ENCODE measurements at places on chromosomes 3 and 15. TPM values are rescaled to one million over a fixed set of nuclear protein-coding genes. Genes with fewer than 3 reads are reported as not detected.

The CASR gene
- not detected for total RNA-seq

DNA sequence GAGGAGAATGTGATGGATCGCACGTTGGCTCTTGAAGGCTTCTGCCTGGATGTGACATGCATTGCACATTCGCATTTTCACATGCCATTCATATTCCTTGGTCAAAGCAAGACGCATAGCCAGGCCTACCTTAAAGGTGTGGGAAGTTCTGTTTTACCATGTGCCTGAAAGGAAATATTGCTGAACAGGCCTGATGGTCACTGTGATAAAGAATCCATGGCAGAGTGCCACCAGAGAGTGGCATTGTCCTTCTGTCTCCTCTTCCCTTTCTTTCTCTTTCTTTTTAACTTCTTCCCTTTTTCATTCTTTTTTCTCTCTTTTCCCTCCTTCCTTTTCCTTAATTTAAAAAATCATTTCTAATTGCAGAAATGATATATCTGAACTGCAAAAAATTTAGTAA lies 15.9 kb upstream of the MITF start:
- H3K27ac ChIP-seq, result no peak overlapping the region
- H3K36me3 ChIP-seq, result no peaks in the 10 kb centered on the region
- H3K4me1 ChIP-seq, result no peaks in the 10 kb centered on the region
- H3K4me3 ChIP-seq, result no peak overlapping the region
- H3K27me3 ChIP-seq, result peaks cover 3% of the 10 kb centered on the region

- H3K27me3 ChIP-seq, result no peaks in the 10 kb centered on the region
- no peak overlapping the region for H3K4me3 ChIP-seq
- DNase-seq, result no peak
- H3K36me3 ChIP-seq, result no peaks in the 10 kb centered on the region
These were observed 20.2 kb downstream of the DBR1 start for GRCh38 chr3:138154534-138154933.

The FRMD5 gene
- total RNA-seq, result 27.2 TPM

DNA sequence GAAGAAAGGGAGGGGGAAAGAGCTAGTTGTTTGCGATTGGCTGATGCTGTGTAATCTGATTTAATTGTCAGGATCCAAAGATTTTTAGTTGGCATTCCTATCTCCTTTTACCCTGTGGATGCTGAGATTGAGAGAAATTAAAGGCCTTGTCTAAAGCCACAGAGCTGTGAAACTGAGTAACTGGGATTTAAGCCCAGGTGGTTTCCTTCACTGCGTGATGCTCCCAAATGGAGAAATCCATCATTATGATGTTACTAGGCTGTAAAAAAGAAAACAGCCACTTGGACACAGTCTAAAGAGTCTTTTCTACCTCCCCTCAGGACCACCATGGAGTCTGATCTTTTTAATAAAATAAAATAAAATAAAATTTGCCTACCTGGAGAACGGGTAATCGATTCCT lies 883.0 kb upstream of the NR2F2 start:
- H3K27ac ChIP-seq, result no peak overlapping the region
- no peak overlapping the region for H3K4me3 ChIP-seq
- DNase-seq, result no peak
- no peaks in the 10 kb centered on the region for H3K4me1 ChIP-seq
- H3K27me3 ChIP-seq, result no peaks in the 10 kb centered on the region

GRCh38 chr3:65030847-65031463 lies 343.2 kb upstream of the ADAMTS9 start:
- no peak overlapping the region for H3K4me3 ChIP-seq
- no peaks in the 10 kb centered on the region for H3K4me1 ChIP-seq
- no peaks in the 10 kb centered on the region for H3K27me3 ChIP-seq
- no peak for DNase-seq
- no peaks in the 10 kb centered on the region for H3K36me3 ChIP-seq

DNA sequence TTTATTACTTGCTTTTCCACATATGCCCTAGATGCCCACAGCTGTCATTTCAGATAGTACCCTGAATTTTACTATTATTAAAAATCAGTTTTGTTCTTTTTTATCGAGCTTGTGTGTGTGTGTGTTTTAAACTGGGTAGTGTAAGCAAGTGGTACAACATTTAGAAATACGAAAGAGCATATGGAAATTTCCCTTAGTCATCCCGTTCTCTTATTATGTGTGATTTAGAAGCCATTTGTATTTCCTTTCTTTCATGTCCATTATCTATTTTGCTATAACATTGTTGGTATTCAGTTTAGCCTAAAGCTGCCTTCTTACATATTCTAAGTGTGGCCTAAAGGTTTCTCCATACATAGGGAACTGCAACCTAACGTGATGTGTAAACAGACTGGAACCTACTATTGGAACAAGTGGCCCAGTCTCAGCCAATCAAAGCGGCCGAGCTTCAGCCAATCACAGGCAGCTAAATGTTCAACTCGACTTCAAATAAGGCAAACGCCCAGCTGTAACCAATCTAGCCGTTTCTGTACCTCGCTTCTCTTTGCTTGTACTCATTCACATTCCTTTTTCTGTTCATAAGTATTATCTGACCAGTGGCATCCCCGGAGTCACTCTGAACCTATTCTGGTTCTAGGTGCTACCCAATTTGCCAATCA lies 14.7 kb upstream of the SYN2 start:
- no peak overlapping the region for H3K27ac ChIP-seq
- no peaks in the 10 kb centered on the region for H3K4me1 ChIP-seq
- DNase-seq, result no peak
- H3K27me3 ChIP-seq, result no peaks in the 10 kb centered on the region

GRCh38 chr3:126344380-126345041 lies 12.7 kb downstream of the KLF15 start:
- no peak overlapping the region for H3K27ac ChIP-seq
- H3K27me3 ChIP-seq, result peaks cover 4% of the 10 kb centered on the region
- H3K4me3 ChIP-seq, result no peak overlapping the region

DNA sequence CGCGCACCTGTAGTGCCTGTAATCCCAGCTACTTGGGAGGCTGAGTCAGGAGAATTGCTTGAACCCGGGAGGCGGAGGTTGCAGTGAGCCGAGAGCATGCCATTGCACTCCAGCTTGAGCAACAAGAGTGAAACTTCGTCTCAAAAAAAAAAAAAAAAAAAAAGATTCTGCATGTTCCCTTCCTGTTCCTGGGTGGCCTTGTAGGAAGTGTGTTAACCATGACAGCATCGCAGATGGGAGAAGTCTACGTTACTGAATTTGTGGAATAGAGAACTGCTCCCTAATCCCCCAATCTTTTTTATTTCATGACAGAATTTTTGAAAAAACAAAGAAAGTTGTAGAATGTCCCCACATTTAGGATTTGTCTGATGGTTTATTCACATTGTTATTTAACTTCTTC lies 45.4 kb downstream of the FOXL2 start:
- H3K4me1 ChIP-seq, result no peaks in the 10 kb centered on the region
- no peaks in the 10 kb centered on the region for H3K36me3 ChIP-seq
- DNase-seq, result no peak
- no peak overlapping the region for H3K4me3 ChIP-seq
- no peak overlapping the region for H3K27ac ChIP-seq
- no peaks in the 10 kb centered on the region for H3K27me3 ChIP-seq

The LNP1 gene
- total RNA-seq, result 1.6 TPM

DNA sequence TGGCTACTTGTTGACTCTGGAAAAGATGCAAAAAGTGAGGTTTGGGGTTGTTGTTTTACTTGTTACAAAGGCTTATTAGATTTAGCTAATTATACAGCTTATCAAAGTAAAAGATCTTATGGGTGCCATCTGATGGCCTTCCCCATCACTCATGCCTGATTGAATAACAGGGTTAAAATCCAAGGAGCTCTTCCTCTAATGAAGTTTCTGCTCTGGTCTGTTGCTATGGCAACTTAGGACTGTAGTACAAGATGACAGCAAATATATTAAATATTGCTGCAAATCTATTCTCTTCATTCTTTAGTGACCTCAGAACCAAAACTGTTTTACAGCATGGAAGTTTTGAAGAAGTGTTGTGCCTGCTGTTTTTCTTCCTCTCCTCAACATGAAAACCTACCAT lies 45.6 kb upstream of the SRGAP3 start:
- H3K27me3 ChIP-seq, result no peaks in the 10 kb centered on the region
- no peaks in the 10 kb centered on the region for H3K4me1 ChIP-seq
- H3K36me3 ChIP-seq, result no peaks in the 10 kb centered on the region
- DNase-seq, result no peak

GRCh38 chr15:68582864-68583263 lies 4.1 kb downstream of the CORO2B start:
- no peak overlapping the region for H3K27ac ChIP-seq
- no peaks in the 10 kb centered on the region for H3K36me3 ChIP-seq
- H3K4me1 ChIP-seq, result peaks cover 90% of the 10 kb centered on the region

The SNTN gene
- not detected for total RNA-seq

The STRC gene
- 0.91 TPM for total RNA-seq

The KLHDC8B gene
- 10.4 TPM for total RNA-seq

- no peaks in the 10 kb centered on the region for H3K36me3 ChIP-seq
- no peak overlapping the region for H3K27ac ChIP-seq
- DNase-seq, result no peak
- H3K27me3 ChIP-seq, result no peaks in the 10 kb centered on the region
- no peak overlapping the region for H3K4me3 ChIP-seq
These were observed 42.8 kb upstream of the CGNL1 start for GRCh38 chr15:57333487-57333886.

DNA sequence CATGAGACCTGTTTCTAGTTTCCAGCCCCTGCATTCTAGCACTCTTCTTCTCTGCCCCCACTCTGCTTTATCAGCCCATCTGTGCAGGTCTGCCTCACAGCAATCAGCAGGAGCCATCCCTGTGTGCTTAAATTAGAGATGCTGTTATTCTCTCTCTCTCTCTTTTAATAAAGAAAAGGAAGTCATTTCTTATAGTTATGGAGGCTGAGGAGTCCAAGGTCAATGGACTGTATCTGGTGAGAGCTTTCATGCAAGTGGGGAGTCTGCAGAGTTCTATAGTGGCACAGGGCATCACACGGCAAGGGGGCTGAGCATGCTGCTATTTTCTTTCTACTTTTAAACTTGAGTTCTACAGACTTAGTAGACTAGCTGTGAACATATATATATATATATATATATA lies 4.5 kb upstream of the ST6GAL1 start:
- no peaks in the 10 kb centered on the region for H3K36me3 ChIP-seq
- no peak overlapping the region for H3K4me3 ChIP-seq
- peaks cover 7% of the 10 kb centered on the region for H3K4me1 ChIP-seq
- no peaks in the 10 kb centered on the region for H3K27me3 ChIP-seq
- no peak for DNase-seq

- H3K4me3 ChIP-seq, result no peak overlapping the region
- H3K27me3 ChIP-seq, result no peaks in the 10 kb centered on the region
- H3K27ac ChIP-seq, result no peak overlapping the region
These were observed 15.6 kb downstream of the IL20RB start for GRCh38 chr3:136973352-136973751.

DNA sequence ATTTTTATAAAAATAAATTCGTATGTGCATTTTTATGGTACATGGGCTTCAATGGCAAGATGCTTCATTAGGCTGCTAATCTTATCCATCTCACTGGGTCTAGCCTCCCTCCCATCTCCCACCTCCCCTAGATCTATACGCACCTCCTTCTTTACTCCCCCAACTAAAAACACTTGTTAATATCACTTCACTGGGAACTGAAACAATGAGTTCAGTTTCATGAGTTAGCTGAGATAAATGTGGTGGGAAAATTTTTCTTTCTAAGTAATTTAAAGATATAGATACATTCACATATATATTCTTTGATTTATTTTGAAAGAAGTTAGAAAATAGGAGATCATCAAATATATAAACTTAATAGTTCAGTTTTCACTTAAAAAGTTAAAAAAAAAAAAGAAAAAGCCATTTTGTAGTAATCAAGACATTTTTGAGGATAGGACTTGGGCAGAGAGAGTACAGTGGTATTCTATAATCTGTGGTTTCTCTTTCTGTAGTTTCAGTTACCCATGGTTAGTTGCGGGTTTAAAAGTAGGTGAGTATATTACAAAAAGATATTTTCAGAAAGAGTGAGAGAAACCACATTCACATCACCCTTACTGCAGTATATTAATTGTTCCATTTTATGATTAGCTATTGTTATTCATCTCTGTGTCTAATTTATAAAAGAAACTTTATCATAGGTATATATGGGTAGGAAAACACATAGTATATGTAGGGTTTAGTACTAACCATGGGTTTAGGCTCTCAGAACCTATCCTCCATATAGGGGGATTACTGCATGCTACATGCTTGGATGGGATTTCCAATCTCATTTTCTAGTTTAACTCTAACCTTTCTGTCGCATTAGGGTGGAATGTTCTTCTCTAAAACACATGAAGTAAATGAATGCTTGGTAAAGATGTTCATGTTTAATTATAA lies 316.0 kb upstream of the CBLB start:
- H3K4me3 ChIP-seq, result no peak overlapping the region
- no peak overlapping the region for H3K27ac ChIP-seq
- no peaks in the 10 kb centered on the region for H3K27me3 ChIP-seq
- DNase-seq, result no peak
- no peaks in the 10 kb centered on the region for H3K36me3 ChIP-seq
- no peaks in the 10 kb centered on the region for H3K4me1 ChIP-seq

GRCh38 chr3:71345429-71346040 lies 238.0 kb downstream of the FOXP1 start:
- H3K27me3 ChIP-seq, result no peaks in the 10 kb centered on the region
- DNase-seq, result no peak
- H3K27ac ChIP-seq, result no peak overlapping the region
- no peaks in the 10 kb centered on the region for H3K36me3 ChIP-seq
- H3K4me1 ChIP-seq, result no peaks in the 10 kb centered on the region

- H3K27me3 ChIP-seq, result no peaks in the 10 kb centered on the region
- no peaks in the 10 kb centered on the region for H3K4me1 ChIP-seq
- H3K36me3 ChIP-seq, result no peaks in the 10 kb centered on the region
- no peak overlapping the region for H3K27ac ChIP-seq
- no peak for DNase-seq
These were observed 343.2 kb downstream of the UNC13C start for GRCh38 chr15:54321426-54321825.

The RBMS3 gene
- total RNA-seq, result 0.42 TPM

- H3K36me3 ChIP-seq, result no peaks in the 10 kb centered on the region
- H3K27me3 ChIP-seq, result no peaks in the 10 kb centered on the region
- H3K4me3 ChIP-seq, result no peak overlapping the region
- DNase-seq, result no peak
These were observed 1044.5 kb downstream of the TUSC7 start for GRCh38 chr3:117754058-117754457.

The GPR149 gene
- not detected for total RNA-seq

The DNAH12 gene
- total RNA-seq, result not detected

DNA sequence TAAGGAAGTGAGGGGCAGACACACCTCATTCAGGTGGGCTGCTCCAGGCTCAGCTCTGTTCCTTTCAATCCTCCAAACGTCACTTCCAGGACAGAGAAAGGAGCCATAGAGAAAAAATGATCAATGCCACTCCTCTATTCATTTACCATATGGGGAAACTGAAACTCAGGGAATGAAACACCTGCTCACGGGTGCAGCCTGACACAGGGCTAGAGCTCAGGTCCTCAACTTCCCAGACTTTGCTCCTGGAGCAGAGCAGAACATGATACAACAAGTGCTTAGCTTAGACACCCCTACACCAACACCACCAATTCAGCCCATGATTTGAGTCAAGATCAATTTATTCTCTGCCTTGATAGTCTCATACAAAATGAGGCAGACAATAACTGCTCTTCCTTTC lies 58.5 kb upstream of the LPP start:
- no peak overlapping the region for H3K4me3 ChIP-seq
- no peak for DNase-seq
- no peak overlapping the region for H3K27ac ChIP-seq
- H3K27me3 ChIP-seq, result no peaks in the 10 kb centered on the region

- no peaks in the 10 kb centered on the region for H3K36me3 ChIP-seq
- no peak for DNase-seq
- H3K27ac ChIP-seq, result no peak within 1 kb of the TSS
- peaks cover 45% of the 10 kb centered on the region for H3K4me1 ChIP-seq
- no peaks in the 10 kb centered on the region for H3K27me3 ChIP-seq
These were observed at the start of gene CAV3 for GRCh38 chr3:8733332-8734094. Gene CAV3 (plus strand): TSS chr3:8733802. CDS start chr3:8733877, 75 bp downstream.

Data from HCT116 (cell line).